Inflammatory macrophage treated with lipopolysaccharide for 1 hour (primary cell): ENCODE measurements at places on chromosomes 5 and 9.

DNA sequence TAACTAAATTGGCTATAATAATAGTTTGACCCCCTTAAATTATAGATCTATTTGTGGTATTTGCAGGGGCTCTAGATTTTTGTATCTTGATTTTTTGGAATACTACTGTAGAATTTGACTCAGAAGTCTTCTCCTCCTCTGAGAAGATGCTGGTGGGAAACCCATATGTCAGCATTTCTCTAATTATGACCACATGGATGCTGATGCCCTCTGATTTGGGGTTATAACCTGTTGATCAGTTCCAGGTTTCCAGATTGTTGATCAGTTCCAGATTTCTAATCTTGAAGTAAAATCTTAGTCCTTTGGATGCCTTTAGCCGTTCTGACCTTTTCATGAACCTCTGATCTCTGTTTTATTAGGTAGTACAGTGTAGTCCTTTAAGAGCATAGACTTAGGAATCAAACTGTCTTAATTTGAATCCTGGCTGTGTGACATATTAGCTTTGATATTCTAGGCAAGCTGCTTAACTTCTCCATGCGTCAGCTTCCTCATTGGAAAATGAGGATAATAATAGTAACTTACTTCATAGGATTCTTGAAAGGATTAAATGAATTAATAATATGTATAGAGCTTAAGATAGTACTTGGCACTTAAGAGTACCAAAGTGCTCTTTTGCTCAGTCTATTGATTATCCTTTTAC, 8.1 kb downstream of the FSD1L start:
- no peak for DNase-seq

GRCh38 chr5:73417303-73418034, 31.1 kb downstream of the FOXD1 start:
- no peak for DNase-seq

- DNase-seq: peak; percentile 21
Measured at GRCh38 chr9:27227192-27227591, 69.8 kb downstream of the EQTN start.

DNA sequence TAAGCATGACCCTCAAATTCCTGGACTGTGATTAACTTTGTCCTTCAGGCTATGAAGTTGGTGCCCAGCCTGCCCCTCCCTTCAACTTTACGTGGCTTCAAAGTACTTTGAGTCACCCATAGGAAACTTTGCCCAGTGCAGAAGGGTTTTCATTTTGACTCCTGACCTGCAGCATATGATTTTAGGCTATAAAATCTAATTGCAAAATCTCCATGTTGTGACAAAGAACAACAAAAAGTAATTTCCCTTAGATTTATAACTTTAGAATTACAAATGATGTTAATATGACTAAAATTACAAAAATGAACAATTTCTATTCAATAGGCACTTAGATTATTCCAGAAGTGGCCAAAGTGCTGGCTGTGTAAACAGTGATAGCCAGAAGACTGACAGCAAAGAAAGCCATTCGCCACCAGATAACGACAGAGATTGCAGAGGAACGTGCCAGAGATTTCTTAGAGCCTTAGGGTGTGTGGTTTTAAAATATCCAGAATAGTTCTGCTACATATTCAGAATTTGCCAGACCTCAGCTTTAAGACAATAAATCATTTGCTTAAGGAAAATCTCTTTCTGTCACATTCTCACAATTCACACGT, 197.4 kb downstream of the SEMA5A start:
- no peak for DNase-seq

DNA sequence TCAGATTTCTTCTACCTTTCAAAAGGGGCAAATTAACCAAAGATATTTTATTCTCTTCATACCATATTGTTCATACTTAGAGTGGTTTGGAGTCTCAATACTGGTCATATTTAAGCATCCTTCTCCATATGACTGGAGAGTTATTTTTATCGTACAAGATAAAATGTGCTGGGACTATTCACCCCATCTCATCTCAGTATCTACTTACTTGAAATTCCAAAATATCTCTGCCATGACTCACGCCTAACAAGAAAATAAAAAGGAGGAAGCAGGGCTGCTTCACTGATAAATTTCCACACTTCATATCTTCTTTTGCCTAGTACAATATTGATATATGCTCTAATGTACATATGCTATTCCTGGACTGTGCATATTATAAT, 277.9 kb upstream of the CDH9 start:
- DNase-seq: no peak

- no peak for DNase-seq
Measured at GRCh38 chr5:43926923-43927322, 323.9 kb downstream of the NNT start.

DNA sequence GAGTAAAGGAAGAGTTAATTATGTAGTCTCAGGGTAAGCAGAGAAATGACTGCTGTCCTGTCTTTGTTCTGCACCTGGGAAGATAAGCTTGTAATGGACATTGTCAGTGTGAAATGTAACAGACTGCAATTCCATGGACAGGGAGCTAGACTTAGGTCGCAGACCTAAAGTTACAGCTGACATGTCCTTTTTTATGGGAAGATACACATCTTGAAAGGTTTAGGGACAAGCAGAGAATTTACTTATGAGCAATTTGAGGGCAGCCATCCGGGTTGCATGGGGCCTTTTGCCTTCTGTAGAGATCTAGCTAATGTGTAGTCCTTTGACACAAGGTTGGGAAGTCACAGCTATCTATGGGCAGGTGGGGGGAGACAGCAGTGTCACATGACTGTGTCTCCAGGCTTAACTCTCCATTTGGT, 85.7 kb downstream of the SERINC5 start:
- no peak for DNase-seq

- no peak for DNase-seq
Measured at GRCh38 chr9:99180662-99181061, 41.1 kb downstream of the ALG2 start.

- DNase-seq: no peak
Measured at GRCh38 chr9:134162926-134163370, 1.4 kb downstream of the RNU6ATAC start.

- no peak for DNase-seq
Measured at GRCh38 chr9:135663857-135664256, 748 bp downstream of the LCN9 start.

- no peak for DNase-seq
Measured at GRCh38 chr9:132164604-132165362, 2.9 kb downstream of the NTNG2 start.

- DNase-seq: no peak
Measured at GRCh38 chr9:108688051-108688450, 167.7 kb downstream of the ACTL7B start.

DNA sequence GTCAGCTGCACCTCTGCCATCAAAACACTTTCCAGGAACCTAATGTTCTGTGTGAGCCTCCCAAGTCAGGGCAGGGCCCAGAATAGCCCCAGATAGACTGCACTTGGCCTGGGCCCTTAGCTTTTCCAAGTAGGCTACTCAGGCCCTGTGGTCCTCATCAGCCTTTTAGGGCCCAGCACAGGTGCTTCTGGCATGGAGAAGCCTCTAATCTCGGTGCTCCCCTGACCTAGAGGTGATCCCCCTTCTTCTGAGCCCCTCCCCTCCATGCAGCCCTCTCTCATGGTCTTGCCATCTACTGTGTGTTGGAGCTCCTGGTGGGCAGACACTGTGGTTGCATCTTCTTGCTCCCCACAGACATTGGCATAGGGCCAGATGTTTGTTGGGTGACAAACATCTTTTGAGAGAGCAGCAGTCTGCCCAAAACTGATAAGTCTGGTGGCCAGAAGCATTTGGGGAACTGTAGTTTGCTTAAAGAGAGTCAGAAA, 28.1 kb downstream of the FRMPD1 start:
- no peak for DNase-seq

DNA sequence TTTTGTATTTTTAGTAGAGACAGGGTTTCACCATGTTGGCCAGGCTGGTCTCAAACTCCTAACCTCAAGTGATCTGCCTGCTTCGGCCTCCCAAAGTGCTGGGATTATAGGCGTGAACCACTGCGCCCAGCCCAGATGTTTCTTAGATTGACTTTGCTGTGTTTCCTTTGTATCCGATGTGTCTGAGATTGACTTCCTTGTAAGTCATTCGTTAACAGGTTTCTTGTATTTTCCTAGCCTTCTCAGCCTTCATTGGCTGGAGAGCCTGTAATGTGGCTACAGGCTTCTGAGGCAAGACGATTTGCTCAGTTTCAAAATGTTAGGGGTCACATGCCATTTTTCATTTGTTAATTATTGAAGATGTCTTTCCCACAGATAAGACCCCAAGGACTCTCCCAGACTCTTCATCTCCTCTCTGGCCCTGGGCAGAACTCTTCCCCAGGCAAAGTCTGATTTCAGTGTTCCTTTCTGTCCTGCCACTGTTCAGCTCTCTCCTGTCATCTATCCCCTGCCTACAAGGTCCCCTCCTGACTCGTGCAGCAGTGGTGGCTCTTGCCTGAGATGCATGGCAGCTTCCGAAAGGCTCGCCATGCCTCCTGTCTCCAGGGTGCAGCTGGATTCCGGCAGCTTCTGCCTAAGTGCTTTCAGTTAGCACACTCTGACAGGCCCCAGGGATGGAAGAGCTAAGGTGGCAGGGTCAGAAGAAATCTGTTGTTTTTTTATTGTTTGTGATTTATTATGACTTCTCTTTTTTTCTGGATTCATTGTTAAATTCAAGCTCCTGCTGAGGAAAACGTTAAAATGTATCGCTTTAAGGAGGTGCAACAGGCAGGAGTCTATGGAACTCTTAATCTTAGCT, 206.4 kb downstream of the AOPEP start:
- no peak for DNase-seq

- DNase-seq: peak; percentile 79
Measured at GRCh38 chr9:72592502-72593403, 71.3 kb downstream of the TMC1 start.

DNA sequence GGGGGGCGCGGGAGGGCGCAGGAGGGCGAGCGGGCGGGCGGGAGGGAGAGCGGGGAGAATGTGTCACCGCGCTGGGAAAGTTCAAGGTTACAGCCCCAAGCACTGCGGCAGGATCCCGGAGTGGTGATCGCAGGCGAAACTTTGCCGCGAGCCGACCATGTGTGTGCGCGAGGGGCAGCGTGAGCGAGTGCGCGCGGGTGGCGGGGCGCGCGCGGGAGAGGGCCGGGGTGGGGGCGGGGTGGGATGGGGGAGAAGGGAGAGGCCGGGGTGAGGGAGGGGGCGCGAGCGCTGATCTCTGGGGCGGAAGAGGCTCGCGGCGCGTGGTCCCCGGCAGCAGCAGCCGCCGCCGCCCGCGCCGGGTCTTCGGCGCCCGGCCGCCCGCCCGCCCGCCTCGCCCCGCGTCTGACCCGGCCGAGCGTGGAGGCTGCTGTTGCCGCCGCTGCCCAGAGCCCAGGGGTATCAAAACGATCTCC, at the start of gene NFIB:
Gene NFIB (minus strand): TSS at position 191 of the 473 bp plus-strand sequence. CDS start 630 bp downstream, outside the sequence.
- DNase-seq: no peak

DNA sequence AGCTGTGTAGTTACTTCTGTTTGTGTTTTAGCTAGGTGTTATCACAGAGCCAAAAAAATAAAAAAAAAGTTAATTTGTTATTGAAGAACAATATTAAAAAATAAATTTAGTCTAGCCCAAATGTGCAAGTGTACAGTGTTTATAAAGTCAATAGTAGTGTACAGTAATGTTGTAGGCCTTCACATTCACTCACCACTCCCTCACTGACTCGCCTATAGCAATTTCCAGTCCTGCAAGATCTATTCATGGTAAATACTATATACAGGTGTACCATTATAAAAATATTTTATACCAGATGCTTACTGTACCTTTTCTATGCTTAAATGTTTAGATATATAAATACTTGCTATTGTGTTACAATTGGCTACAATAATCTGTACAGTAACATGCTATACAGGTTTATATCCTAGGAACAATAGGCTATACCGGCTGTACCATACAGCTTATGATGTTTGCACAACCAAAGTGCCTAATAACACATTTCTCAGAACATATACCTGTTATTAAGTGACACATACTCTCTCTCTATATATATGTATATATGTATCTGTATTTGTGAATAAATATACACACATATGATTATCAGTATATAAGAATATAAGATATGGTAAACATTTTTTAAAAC, 341.4 kb upstream of the EDIL3 start:
- no peak for DNase-seq

DNA sequence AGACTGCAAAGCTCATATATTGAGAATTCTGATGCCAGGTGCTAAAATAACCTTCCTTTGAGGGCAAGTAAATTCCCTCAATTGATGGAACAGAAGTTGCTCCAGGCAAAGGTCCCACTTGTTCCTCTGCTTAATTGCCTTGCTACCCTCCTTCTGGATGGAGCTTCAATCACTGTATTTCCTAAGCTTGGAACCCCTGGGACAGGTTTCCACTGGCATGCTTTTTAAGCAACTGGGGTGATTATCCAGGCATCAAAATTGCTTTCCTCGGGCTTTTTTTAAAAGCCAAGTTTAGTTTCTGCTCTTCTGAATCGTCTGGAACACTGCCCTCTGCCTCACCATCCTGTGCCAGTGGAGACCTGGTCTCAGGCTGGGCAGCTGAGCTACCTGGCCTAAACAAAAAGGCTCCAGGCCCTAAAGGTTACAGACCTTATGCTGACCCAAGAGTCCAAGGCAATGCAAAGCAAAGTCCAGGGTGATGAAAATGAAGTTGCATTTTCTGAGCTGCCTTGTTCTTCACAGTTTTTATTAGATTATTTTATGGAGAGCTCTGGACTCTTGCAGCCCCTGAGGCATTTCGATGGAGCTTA, 167.9 kb upstream of the CD180 start:
- no peak for DNase-seq

GRCh38 chr9:35102465-35102768, 514 bp downstream of the STOML2 start:
- no peak for DNase-seq

DNA sequence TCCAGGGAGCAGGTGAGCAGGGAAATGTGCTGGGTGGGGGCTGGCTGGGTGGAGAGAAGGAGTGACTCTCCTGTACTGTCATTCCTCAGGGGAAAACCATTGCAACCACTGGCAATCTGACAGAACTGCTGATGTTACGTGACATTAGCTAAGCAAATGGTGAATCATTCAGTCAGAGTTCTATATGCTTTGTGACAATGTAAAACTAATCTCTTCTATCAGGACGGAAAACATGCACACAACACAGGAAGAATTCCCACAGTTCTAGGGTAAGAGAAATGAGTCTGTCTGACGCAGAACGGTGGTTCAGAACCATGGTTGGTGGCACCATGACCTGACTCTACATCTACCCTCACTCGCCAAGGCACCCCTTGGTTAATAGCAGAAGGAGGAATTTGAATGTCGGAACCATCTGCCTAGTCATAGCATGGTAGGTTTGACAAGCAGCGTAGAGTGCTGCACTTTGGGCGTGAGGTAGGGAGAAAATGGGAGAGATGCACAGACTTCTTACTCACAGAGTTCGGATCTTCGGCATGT, 243.6 kb upstream of the PANK3 start:
- DNase-seq: no peak

GRCh38 chr5:77546-77945, 14.4 kb upstream of the PLEKHG4B start:
- no peak for DNase-seq

- DNase-seq: no peak
Measured at GRCh38 chr5:168434001-168434400, 52.3 kb upstream of the RARS1 start.

GRCh38 chr5:95730011-95730700, 980 bp upstream of the RHOBTB3 start:
- DNase-seq: no peak

GRCh38 chr5:56253924-56254323, 20.8 kb upstream of the ANKRD55 start:
- DNase-seq: no peak

- no peak for DNase-seq
Measured at GRCh38 chr5:116494784-116495450, 79.7 kb downstream of the SEMA6A start.

- DNase-seq: no peak
Measured at GRCh38 chr5:161022151-161022550, 170.1 kb upstream of the ATP10B start.

GRCh38 chr5:58641533-58641932, 58.7 kb downstream of the RAB3C start:
- no peak for DNase-seq

GRCh38 chr5:134397196-134397595, 14.5 kb downstream of the CDKN2AIPNL start:
- no peak for DNase-seq
